ENCODE measurements at places on chromosomes 7 and 10. TPM values are rescaled to one million over a fixed set of nuclear protein-coding genes. Genes with fewer than 3 reads are reported as not detected.

- no peak for DNase-seq
Observed at GRCh38 chr7:77393261-77393660, 22.9 kb downstream of the GSAP start.

DNA sequence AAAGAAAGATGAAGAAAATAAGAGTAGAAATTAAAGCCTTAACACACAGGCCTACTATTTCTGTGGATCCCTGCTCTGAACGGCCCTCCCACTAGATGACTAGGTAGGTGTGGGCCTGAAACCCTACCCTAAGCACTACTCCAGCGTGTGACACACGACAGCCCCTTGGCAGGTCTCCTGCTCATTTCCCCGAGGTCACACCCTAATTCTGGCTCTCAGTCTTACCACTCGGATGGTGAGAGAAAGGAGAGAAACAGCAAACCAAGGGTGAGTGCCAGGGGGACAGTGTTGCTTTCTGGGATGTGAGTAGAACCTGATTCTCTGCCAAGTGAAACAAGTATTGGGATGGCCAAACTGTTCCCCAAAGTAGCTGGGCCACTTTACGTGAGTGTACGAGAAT is 12.1 kb downstream of the GALNTL5 start:
- peak; percentile 13 for DNase-seq

- DNase-seq = no peak
Observed at GRCh38 chr10:52517012-52517411, 202.9 kb downstream of the DKK1 start.

DNA sequence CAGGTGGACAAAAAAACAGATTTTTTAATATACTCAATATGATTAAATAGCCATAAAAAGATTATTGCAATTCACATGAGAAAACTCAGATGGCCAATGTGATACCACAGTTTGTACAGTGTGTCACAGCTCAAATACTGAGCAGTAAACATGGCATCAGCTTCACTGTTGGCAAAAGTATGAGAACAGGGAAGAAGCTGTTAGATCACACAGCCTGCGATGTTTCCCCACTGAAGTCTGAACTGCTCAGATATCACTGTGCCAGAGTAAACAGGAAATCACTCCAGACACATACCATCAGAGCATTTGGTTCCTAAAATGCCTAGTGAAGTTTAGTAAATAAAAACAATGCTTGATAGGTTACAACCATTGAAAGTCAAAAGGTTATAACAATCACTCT is 347.8 kb downstream of the ETV1 start:
- DNase-seq = peak; percentile 70

DNA sequence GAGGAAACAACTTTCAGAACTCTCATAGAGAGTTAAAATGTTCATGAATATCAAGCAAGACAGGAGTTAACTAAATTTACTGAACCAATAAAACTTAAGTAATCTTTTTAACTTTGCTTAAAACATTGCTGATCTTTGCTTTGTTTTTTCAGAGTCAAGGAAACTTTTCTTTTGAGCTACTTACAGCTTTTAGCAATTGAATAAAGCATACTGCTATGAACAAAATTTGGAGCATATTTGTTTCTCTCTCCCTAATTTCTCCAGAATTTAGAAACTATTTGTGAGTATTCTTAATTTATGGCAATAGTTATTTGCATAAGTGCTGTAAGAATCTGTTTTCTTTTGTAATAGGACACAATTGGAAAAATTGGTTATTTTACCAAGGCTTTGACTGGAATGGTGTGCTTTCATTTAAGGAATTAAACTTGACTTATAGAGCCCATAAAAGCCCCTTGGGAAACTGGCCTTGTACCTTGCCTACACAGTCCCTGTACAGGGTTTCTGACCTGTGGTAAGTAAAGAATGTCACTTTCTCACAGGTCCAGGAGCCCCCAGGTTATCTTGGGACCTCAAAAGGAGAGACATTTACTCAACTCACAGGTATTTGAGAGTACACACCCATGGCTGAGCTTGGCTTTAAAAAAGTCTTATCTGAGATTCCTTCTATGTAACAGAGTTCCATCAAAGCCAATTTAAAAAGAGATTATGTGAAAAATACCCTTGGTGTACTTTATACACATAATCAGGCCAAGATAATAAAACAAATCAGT is 23.3 kb upstream of the KIAA1549 start:
- DNase-seq = no peak

- peak; percentile 79 for DNase-seq
Observed at GRCh38 chr10:108544500-108545120, 1378.7 kb downstream of the XPNPEP1 start.

- DNase-seq = no peak
Observed at GRCh38 chr10:76874176-76874575, 763.4 kb downstream of the KCNMA1 start.

- no peak for DNase-seq
Observed at GRCh38 chr10:30817541-30817940, 188.0 kb upstream of the LYZL2 start.

DNA sequence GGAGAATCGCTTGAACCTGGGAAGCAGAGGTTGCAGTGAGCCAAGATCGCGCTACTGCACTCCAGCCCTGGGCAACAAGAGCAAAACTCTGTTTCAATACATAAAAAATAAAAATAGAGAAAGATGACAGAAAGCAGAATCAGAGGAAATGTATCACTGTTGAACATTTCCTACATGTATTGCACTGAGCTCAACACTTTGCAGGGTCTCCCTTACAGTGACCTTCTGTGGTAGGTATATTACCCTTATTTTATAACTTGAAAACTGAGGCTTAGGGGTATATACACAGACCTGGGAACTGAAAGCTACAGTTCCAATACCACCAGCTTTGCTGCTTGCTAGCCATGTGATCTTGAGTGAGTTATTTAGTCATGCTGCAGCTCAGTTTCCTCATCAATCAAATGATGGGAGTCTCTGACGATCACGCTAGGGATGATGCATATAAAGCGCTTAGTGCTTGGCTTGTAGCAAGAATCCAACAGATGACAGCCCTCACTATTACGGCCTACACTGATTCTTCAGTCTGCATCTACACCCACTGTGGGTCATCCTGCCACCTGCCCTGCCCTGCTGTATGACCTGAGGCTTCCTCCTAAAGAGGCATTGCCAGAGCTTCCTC is 99.0 kb downstream of the PDE1C start:
- DNase-seq = no peak

- no peak for DNase-seq
Observed at GRCh38 chr7:47449810-47450590, 131.9 kb downstream of the TNS3 start.

- DNase-seq = peak; percentile 68
Observed at GRCh38 chr7:1458683-1459511, at the start of gene MICALL2. Gene MICALL2 (minus strand): TSS chr7:1459470. CDS start chr7:1459326, 144 bp downstream.

DNA sequence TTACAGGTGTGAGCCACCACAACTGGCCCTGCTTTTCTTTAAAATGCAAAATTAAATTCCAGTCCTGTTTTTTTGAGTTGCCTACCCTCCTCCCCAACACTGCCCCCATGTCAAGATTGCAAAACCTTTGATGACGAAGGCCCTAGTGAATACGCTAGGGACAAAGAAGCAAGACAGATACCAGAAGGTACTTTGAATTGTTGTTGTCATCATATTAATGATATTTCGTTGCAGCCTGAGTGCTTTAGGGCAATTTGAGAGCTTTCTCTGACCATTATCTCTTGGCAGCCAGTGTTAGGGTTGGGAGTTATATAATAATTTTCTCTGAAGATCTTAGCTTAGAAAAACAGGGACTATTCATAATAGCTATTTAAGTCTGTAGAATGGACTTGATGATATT is 7.1 kb downstream of the CCSER2 start:
- no peak for DNase-seq

DNA sequence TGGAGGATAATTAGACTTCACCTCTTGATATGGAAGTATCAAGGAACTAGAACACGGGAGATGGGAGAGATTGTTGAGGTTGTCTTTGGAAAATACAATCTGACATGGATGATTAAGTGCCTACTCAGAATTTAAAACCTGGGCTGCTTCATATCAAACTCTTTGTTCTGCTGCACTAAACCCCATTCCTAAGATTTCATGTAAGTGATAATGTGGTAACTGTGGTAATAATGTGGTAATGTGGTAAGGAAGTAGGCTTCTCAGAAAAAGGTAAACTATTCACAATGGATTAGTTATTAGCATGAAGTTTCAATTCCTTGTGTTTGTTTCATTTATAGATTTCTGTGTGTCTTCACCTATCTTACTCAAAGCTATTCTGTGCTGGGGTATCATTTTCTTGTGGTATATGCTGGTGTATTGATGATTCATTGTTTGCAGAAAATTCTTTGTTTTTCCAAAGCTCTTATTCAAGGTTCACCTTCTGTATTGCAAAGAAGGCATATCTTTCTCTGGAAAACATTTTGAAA is 129.9 kb upstream of the TAC1 start:
- no peak for DNase-seq

DNA sequence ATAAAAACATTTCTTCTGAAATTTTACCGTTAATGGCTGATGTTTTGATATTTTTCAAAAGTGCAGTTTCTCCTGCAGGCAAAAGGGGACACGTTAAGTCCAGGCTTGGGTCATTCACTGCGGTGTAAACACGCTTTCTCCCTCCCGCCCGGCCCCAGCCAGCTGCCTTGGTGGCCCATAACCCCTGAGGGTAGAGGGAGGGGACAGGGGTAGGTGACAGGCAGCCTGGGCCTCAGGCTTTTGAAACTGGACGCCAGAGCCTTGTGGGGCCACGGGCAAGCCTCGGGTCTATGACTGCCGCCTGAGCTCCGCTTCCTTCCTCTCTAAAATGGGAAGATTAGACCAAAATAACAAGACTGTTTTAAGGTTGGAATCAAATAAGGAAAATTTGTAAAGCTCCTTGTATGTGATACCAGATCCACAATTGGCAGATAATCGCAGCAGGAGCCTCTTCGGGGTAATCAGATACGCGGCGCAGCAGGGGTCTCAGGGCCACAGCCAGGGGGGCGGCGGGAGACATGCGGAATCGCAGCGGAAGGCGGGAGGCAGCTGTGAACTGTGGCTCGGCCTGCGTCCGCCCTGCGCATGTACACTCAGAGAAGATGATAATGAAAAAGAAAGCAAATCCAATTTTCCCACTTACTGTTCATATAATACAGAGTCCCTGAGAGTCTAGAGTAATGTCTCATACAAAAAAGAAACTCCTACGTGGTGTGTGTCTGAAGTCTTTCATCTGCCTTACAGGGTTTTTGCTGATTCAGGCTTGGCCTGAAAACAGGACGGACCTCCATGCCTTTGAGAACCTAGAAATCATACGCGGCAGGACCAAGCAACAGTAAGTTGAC is 138.3 kb downstream of the EGFR start:
- peak; percentile 92 for DNase-seq

DNA sequence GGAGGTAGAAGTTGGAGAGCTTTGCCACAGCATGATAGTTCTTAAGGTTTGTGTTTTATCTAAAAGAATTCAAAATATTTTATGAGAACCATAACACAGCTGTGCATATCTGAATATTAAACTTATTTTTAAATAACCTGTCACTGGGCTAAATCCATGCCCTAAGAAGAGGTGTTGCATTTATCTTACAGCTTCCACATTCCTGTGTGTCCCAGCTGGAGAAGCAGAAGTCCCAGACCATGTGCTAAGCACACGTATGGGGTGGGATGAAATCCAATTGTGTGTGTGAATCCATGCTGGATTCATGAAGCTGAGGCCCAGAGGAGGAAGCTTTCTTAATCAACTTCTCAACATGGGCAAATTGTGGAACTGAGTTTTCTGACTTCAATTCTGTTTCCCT is 121.5 kb downstream of the PKD1L1 start:
- no peak for DNase-seq

DNA sequence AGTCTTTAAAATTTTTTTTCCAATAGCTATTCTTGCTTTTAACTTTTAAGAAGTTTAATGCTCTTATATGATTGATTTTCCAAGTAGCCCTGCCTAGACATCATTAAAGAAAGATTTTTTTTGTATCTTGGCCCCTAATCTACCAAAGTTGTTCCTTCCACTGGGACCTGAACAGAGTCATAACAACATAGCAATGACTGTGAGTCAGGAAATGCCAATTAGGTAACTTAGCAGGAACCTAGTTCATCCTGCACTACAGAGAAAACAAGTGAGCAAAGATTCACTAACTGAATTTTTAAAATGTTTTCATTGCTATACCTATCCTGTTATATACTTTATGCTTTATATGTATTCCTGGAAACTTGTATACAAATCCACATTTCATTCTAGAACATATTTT is 284.7 kb downstream of the BICC1 start:
- DNase-seq = no peak

DNA sequence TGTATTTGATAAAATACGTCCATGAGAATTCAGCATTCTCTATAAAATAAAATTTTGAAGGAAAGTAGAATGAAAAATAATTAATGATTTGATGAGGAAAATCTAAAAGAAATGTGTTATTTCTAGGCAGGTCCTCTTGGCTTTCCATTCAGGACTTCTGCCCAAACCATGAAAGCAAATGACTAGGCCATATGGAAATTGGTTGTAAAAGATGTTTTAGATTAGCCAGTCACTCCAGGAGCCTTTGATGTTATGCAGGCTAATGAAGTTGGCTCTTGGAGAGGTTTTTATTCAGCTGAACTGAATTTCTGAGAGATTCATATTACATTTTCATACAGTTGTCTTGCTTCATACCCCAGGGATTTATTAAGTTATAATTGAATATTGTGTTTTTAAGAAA is 452.8 kb downstream of the SDK1 start:
- no peak for DNase-seq

GRCh38 chr10:12382157-12382548 is 32.8 kb downstream of the CAMK1D start:
- no peak for DNase-seq

DNA sequence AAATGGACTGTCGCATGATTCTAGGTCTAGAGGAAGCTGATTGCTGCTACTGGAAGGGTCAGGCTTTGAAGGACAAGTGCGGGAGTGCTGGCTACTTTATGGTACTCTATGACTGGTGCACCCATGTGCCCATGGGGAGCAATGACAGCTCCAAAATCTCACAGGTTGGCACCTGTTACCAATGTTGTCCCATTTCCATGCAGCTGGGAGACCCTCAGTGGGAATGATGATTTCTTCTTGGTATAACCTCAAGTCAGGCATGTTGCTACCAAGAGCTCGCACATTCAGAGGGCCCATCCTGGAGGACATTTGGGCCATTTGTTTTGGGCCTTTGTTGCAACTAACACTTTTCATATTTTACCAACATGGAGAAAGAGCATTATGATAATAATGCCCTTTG is 174.4 kb downstream of the PRKCQ start:
- no peak for DNase-seq

The SEMA3E gene
- 0.48 TPM for total RNA-seq

The MLXIPL gene
- not detected for total RNA-seq

The TWIST1 gene
- total RNA-seq = 2.2 TPM

The ANKRD61 gene
- total RNA-seq = 0.63 TPM

The MSS51 gene
- total RNA-seq = 0.66 TPM

The SUGCT gene
- total RNA-seq = 4.8 TPM

The SYNPO2L gene
- total RNA-seq = 2.1 TPM

The PILRA gene
- total RNA-seq = 0.83 TPM

The GPR26 gene
- total RNA-seq = not detected

The IQUB gene
- total RNA-seq = 0.05 TPM

The SORCS3 gene
- not detected for total RNA-seq

The CALN1 gene
- total RNA-seq = not detected

The CLDN15 gene
- 6.4 TPM for total RNA-seq

The NUP42 gene
- 71.9 TPM for total RNA-seq
